ENCODE measurements at places on chromosomes 1 and 21. TPM values are rescaled to one million over a fixed set of nuclear protein-coding genes. Genes with fewer than 3 reads are reported as not detected.

DNA sequence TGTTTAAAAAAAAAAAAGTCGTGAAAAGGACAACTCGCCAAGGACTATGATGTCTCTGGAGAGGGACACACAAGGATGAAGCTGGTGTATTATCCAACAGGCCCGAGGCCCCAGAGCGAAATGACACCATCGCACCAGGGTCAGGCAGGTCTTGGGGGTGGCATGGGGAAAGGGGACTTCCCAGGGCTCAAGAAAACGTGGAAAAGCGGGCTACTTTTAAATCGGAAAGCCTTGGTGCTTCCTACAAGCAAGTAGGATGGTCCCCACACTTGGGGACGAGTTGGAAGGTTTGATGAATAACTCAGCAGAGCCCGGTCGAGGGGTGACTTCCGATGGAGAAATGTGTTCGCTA is 505 bp upstream of the GNPAT start:
- peaks cover 60% of the 10 kb centered on the region for H3K4me1 ChIP-seq
- no peaks in the 10 kb centered on the region for H3K27me3 ChIP-seq
- peak overlapping the region; percentile 78 for H3K27ac ChIP-seq
- DNase-seq, result no peak
- H3K4me3 ChIP-seq, result peak overlapping the region; percentile 95
- peaks cover 32% of the 10 kb centered on the region for H3K36me3 ChIP-seq

DNA sequence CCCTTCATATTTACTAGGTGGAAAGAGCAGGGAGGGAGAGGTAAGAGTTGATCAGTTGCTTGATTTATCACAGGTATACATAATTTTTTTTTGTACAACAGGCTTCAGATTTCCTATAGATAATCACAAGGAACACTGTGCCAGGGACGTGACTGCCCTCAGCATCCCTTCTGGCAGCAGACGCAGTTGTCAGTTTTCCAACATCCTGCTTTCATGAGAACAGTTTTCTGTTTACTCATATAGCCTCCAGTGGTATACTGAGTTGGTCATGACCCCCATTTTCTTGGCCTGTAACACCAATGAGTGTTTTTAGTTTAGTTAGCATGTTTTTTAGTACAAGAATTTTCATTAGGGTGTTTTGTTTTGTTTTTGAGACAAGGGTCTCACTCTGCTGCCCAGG is 37.9 kb upstream of the PTPRF start:
- peaks cover 1% of the 10 kb centered on the region for H3K27me3 ChIP-seq
- no peak overlapping the region for H3K27ac ChIP-seq
- H3K36me3 ChIP-seq, result no peaks in the 10 kb centered on the region
- H3K4me1 ChIP-seq, result no peaks in the 10 kb centered on the region
- no peak for DNase-seq

DNA sequence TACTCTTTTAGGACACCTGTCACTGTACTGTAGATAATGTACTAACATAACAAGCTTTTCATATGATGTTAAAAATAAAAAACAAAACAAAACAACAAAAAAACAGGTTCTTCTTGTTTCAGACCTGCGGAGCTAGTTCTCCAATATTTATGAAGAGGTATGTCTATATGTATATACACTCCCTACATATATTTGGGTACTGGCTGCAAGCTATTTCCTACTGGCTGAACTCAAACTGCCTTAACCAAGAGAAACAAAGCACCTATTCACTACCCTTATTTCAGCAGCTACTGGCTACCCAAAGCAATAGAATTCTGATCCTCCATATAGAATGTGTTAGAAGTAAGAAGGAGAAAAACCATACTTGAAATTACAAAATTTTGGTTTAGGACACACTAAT is 73.5 kb downstream of the ABL2 start:
- DNase-seq, result no peak
- H3K27me3 ChIP-seq, result no peaks in the 10 kb centered on the region
- H3K36me3 ChIP-seq, result no peaks in the 10 kb centered on the region
- H3K4me3 ChIP-seq, result no peak overlapping the region
- no peaks in the 10 kb centered on the region for H3K4me1 ChIP-seq

DNA sequence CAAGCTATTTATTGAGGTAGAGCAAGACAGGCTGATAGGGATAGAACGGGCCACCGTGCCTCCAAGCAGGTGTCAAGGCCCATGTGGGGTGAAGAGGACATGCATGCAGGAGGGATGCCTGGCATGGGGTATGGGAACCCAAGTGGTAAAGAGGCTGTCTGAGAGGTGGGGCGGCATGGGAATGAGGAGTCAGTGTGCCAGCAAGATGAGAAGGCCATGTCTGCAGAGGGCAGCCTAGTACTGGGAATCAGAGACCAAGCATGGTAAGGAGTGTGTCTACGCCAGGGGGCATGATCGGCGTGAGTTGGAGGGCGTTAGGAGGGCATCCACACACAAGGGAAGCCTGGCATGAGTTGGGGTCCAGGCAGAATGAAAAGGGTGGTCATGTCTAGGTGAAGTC is 303.7 kb upstream of the PLD5 start:
- no peak for DNase-seq
- H3K36me3 ChIP-seq, result no peaks in the 10 kb centered on the region
- no peak overlapping the region for H3K27ac ChIP-seq
- H3K4me3 ChIP-seq, result no peak overlapping the region

- H3K4me1 ChIP-seq, result no peaks in the 10 kb centered on the region
- peaks cover 2% of the 10 kb centered on the region for H3K27me3 ChIP-seq
- no peak overlapping the region for H3K4me3 ChIP-seq
- H3K27ac ChIP-seq, result no peak overlapping the region
These were observed 64.0 kb downstream of the ABCA4 start for GRCh38 chr1:94056996-94057395.

DNA sequence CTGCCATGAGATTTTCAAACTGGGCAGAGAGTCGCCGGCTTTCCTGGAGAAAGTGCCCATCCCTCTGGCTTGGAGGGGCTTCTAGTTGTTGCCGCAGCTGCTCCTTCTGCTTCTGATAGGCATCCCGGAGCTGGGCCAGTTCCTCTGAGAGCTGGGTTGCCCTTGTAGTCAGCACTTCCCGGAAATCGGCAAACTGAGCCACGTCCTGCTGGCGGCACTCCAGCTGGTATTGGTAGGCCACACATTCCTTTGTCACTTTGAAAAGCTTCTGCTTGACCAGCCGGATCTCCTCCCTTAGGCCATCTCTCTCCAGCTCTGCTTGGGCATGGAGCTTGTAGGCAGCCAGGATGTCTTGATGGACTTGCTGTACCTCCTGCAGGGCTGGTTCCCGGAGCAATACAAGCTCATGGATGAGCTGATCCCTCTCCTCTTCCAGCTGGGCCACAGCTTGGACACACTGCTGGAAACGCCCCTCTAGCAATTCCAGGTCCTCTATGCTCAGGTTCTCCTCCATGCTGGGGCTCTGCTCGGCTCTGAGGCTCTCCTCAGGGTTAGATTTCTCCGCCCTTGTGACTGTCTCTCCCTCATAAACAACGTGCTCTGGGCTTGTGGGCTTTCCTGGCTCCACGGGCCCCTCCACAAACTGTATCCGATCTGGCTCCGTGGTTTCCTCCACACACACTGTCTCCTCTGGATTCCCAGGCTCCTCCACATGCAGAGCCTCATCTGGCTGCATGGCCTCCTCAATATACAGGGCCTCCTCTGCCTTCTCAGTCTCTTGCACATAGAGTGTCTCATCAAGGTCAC is 7.3 kb downstream of the SYNC start:
- DNase-seq, result no peak
- H3K4me1 ChIP-seq, result no peaks in the 10 kb centered on the region
- no peaks in the 10 kb centered on the region for H3K36me3 ChIP-seq
- no peaks in the 10 kb centered on the region for H3K27me3 ChIP-seq

DNA sequence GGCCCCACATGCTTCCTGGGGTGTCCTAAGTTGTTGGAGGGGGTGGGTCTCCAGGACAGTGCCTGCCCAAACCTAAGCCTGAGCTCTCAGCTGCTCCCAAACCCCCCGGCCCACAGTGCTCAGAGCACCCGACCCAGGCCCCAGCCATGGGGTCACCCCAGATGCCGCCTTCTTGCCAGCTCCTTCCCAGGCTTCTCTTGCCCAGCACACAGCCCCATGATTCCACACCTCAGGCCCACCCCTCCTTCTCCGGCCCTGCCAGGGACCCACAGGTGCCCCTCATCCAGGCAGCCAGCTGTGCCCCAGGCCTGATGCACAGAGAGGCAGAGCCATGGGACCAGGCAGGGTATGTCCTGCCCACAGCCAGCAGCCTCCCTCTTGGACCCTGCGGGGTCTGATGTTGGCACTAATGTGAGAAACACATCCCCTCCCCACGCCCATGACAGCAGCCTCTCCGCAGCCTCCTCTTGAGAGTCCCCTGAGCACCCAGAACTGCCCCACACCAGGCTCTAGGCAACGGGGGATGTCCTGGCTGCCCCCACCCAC is 4.9 kb downstream of the WNT9A start:
- H3K27ac ChIP-seq, result no peak overlapping the region
- no peaks in the 10 kb centered on the region for H3K36me3 ChIP-seq
- no peak for DNase-seq

DNA sequence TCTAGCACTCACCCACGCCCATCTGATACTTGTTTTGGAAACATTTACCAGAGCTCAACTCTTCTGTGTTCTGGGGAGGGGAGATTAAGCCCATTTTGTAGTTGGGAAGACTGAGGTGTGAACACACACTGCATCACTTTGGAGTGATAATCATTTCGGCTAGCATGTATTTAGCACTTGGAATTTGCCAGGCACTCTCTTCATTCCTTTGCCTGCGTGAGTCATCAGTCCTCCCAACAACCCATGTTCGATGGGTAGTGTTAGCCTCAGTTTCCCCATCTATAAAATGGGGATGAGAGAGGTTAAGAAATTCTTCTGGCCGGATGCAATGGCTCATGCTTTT is 182.8 kb upstream of the TMEM51 start:
- H3K4me1 ChIP-seq, result no peaks in the 10 kb centered on the region
- H3K27ac ChIP-seq, result no peak overlapping the region
- DNase-seq, result no peak
- no peak overlapping the region for H3K4me3 ChIP-seq

DNA sequence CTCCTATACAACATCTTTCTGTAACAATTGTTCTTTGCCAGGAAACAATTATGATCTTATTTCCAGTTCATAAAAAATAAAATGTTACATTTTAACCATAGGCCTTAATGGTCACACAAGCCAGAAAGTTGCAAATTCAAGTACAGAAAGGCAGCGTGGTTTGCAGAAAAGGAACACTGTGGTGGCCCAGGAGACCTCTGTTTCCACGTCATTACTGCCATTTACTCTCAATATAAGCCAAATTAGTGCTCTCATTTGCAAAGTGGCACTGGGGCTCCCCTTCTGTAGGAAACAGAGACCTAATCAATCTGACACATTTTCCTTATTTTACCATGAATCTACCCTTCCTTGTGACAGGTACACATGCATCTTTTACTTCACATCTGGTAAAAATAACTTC is 79.3 kb upstream of the TLR5 start:
- no peak overlapping the region for H3K27ac ChIP-seq
- no peaks in the 10 kb centered on the region for H3K36me3 ChIP-seq
- no peaks in the 10 kb centered on the region for H3K27me3 ChIP-seq
- DNase-seq, result no peak
- no peak overlapping the region for H3K4me3 ChIP-seq

GRCh38 chr21:41627428-41627827 is 119.5 kb upstream of the TMPRSS2 start:
- no peaks in the 10 kb centered on the region for H3K4me1 ChIP-seq
- H3K27ac ChIP-seq, result no peak overlapping the region
- H3K4me3 ChIP-seq, result no peak overlapping the region
- H3K27me3 ChIP-seq, result no peaks in the 10 kb centered on the region
- H3K36me3 ChIP-seq, result no peaks in the 10 kb centered on the region

GRCh38 chr1:202073206-202073605 is 49.5 kb upstream of the GPR37L1 start:
- no peak overlapping the region for H3K4me3 ChIP-seq
- DNase-seq, result no peak
- no peaks in the 10 kb centered on the region for H3K4me1 ChIP-seq

DNA sequence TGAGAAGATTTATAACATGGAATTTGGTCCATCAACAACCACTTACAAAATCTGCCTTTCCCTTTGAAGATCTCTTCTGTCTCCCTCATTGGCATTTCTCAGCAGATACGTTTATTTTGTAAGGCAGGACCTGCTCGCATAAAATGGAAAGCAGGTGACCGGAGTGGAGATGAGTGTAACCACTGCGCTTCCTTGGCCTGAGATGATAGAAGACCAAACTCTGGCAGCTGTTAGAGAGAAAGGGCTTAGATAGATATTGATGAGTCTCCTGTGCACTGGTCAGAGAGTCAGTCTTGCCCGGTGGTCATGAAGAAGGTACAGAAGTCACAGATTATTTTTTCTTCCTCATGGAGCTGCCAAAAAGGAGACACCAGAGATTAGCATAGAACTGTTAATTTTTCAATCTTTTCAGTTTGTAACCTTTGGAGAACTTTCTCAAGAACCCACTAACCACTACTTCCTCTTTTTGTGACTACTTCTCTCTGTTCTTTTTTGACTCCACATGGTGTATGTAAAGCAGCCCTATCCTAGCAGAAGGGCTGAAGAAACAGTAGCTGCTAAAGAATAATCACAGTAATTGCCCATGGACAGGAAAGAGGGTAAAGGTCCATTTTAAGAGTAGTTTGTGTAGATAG is 47.6 kb downstream of the FCRL3 start:
- DNase-seq, result peak; percentile 5
- peaks cover 6% of the 10 kb centered on the region for H3K27me3 ChIP-seq
- no peaks in the 10 kb centered on the region for H3K36me3 ChIP-seq
- no peak overlapping the region for H3K4me3 ChIP-seq

DNA sequence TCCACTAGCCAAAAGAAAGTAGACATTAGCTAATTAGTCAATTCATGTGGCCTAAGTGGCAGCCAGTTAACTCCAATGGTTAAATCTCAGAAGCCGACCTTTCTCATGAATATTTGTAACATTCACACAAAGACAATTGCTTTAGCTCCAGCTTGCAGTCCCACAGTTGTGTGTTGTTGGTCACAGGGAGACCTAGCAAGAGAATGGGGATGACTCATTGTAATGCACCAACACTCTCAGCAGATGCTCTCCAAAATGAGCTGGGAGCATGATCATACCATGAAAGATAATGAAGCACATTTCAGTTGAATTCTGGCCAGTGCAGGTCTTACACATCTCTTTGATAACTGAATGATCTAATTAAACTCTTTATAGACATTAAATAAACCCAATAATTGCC is 160.4 kb downstream of the HLX start:
- H3K27ac ChIP-seq, result no peak overlapping the region
- H3K27me3 ChIP-seq, result no peaks in the 10 kb centered on the region
- no peaks in the 10 kb centered on the region for H3K36me3 ChIP-seq

DNA sequence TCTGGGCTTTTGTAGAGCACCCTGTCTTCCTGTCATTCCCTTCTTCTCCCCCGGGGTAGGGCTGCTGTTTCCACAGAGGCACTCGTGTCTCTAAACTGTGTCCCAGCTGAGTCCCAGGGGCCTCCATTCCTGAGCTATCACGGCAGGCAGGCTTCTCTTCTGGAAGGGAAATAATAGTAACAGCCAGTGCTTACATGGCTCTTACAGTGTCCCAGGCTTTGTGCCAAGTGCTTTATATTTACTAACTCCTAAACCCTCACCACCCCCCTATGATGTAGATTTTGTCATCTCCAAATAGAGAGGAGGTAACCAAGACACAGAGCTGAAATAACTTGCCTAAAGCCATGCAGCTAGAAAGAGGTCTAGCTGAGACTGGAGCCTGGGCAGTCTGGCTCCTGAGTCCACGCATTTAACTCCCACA is 1.4 kb upstream of the CELF3 start:
- H3K4me1 ChIP-seq, result peaks cover 30% of the 10 kb centered on the region
- H3K4me3 ChIP-seq, result no peak overlapping the region
- H3K27ac ChIP-seq, result no peak overlapping the region
- no peaks in the 10 kb centered on the region for H3K36me3 ChIP-seq

The CD52 gene
- polyA plus RNA-seq, result 9,866 TPM

The ZMYM1 gene
- 16.0 TPM for polyA plus RNA-seq

The TNFRSF4 gene
- polyA plus RNA-seq, result 50.2 TPM

The ATG4C gene
- polyA plus RNA-seq, result 11.7 TPM

The SH3GLB1 gene
- 76.9 TPM for polyA plus RNA-seq

The NEK7 gene
- 54.3 TPM for polyA plus RNA-seq

The C1QB gene
- not detected for polyA plus RNA-seq

The SF3B4 gene
- 103 TPM for polyA plus RNA-seq

The ZMYM4 gene
- 31.3 TPM for polyA plus RNA-seq

Data from CD4-positive, CD25-positive, alpha-beta regulatory T cell (primary cell).